NCI-H1105 treated with DMSO at 0.1 percent for 48 hours (cell line): ENCODE measurements at places on chromosomes 7 and 10.

- DNase-seq, result no peak
Observed at GRCh38 chr10:35922876-35923600, 280.9 kb upstream of the FZD8 start.

- DNase-seq, result no peak
Observed at GRCh38 chr7:77888998-77889397, 90.4 kb downstream of the PHTF2 start.

DNA sequence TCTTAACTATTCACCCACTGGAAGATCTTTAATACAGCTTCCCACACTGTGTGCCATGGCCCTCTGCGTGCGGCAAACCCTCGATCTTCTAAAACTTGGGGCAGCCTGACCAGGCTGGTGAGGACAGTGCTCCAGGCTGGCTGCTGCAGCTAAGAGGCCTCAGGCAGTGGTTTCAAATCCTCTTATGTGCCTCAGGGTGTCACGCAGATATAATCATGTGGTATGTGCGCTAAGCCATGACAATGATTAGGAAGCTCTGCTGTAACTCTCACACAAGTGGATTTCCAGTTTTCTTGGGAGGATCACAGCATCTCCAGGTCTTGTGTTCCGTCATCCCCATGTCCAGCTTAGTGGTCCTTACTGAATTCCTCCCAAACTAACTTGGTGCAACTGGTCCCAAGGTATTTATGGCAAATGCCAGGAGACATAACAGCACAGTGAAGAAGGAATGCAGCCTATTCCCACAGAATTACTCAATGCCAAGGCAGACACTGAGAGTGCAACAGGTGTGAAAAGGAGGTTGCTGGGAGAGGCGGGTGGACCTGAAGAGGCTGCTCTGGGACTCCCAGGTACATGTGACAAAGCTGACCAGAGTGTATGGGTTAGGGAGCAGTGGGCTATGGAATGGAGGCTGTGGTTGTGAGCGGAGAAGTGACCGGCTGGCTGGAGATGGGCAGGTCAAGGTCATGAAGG, 2.3 kb downstream of the HPS1 start:
- no peak for DNase-seq

- DNase-seq, result no peak
Observed at GRCh38 chr10:28906011-28906411, 228.7 kb downstream of the BAMBI start.
